ENCODE measurements at places on chromosomes 7 and 10.

DNA sequence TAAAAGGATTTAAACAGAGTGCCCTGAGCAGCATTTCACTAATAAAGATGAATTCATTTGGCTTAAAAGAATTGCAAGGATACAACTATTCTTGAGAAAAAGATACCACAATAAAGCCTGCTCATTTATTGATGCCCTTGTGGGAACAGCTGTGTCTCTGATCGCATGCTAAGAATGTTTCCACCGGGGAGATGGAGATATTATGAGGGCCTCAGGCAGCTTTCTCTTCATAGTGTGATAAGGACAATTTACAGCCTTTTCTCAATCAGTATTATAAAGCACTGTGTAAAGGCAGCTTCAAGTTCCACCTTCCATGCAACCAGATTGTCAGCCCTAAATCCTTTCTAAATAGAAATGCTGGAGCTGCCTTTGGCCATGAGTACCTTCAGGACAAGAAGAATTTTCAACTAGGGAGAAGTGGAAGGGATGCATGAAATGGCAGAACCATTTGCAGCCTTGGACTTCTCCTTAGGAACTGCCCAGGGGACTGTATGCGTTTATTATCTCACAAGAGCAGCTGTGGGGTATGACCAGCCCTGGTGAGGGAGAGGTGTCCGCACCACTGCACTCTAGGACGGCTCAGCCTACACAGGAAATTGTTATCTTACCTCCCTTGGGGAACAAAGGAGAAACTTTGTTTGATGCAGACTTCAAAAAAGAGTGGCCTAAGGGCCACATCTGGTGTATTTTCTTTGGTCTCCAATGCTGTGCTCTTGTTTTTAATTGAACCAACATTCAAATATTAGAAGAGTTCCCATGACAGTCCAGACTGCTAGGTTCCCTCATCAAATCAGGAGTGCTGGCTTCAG is 116.9 kb upstream of the PCGF5 start:
- DNase-seq: no peak

GRCh38 chr7:30143748-30144251 is 9.0 kb downstream of the MTURN start:
- peak; percentile 79 for DNase-seq

DNA sequence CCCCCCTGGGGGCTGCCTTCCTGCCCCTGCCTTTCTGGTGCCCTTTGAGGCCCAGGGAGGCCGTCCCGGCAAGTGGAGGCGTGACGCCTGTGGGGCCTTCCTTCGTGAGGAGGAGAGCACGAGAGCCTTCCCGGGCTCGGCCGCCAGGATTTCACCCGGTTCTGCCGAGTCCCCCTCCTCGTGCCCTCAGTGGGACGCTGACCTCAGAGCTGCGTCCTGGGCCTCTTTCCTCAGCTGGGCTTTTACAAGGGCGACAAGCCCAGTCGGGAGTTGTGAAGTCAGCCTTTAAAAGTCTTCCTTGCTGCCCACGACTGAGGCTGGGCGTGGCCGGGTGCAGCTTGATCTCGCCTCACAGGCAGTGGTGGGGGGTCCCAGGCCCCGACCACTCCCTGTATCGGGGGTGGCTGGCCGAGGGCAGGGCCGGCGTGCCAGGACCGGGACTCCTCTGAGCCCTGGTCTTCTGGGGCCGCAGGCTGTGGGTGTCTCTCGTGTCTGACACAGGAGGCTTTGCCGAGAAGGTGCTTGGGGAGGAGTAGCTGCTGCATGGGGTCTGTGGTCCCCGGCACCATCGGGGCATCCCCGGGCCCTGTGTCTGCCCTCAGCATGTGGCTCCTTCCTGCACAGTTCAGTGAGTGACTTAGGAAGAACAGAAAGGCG is 41.8 kb downstream of the FAM20C start:
- DNase-seq: no peak

DNA sequence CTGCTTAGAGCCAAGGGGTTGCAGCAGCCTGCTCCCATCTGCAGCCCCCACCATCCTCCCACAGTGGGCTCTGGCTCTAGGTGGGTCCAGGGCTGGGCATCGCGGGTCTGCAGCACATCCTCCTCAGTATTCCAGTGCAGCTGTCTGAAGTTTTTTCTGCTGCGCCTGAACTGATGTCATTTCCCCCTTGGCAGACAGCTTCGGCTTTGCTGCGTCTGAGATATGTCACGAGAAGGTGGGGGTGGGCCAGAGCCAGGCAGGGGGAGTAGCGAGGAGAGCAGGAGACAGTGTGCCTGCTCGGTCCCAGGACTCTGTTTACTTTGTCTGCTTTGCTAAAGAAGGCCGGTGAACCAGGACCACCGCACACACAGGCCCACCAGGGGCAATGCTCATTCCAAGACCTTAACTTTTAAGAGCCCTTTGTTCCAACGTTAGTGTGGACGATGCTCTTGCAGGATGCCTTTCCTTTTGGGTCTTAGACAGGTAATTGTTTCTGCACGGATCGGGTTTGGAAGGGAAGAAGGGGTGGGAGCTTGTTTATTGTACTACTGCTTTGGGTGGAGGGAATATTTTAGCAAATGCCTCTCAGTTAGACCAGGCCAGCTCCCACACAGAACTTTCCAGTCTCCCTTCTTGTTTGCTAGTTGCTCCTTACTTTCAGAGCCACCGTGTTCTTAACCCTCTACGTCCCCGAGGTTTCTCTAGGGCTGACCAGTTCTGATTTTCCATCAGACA is 32.4 kb downstream of the WBP1L start:
- DNase-seq: no peak

- DNase-seq: no peak
Measured at GRCh38 chr7:12646139-12646538, 41.3 kb upstream of the ARL4A start.

- DNase-seq: no peak
Measured at GRCh38 chr10:131819241-131820072, 81.4 kb upstream of the PPP2R2D start.

All from NCI-H2171 treated with DMSO at 0.1 percent for 48 hours (cell line).